ENCODE measurements at places on chromosomes 7 and 10.
A peak's percentile ranks its signal among the peaks of the same experiment; 100 is the strongest.

GRCh38 chr10:12834116-12834665 is 167.3 kb downstream of the CCDC3 start:
- no peaks in the 10 kb centered on the region for H3K36me3 ChIP-seq
- no peak for DNase-seq
- no peak overlapping the region for H3K4me3 ChIP-seq
- H3K27me3 ChIP-seq, result no peaks in the 10 kb centered on the region
- H3K27ac ChIP-seq, result no peak overlapping the region

DNA sequence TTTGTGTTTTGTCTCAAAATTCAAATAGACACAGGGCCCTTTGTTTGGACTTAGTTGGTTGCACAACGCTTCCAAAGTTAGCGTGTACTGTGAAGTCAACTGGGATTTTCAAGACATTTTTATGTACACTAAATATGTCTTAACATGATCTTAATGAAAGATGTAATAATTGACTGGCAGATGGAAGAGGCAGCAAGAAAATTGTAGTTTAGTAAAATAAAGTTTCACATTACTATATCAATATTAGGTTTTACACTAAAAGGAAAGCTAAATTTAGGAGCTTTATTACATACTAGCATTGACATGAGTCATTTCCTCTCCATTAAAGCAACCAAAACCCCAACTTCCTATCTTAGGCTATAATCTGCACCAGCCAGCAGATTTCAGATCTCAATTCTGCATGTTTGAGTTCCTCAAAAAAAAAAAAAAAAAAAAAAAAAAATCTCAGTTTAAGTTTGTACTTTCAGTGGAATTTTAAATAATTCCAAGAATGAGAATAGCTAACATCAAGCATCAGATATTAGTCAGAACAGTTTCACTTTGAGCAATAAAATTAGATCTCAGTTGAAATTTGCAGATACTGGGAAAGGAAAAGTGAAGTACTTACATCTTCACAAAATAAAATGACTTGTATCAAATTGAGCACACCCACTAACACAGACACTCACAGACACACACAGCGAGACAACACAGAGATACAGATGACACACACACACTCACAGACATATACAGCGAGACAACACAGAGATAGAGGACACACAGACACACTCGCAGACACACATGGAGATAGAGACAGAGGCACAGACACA is 346.6 kb upstream of the KLF6 start:
- H3K4me3 ChIP-seq, result no peak overlapping the region
- peaks cover 26% of the 10 kb centered on the region for H3K4me1 ChIP-seq
- DNase-seq, result no peak
- no peak overlapping the region for H3K27ac ChIP-seq
- no peaks in the 10 kb centered on the region for H3K36me3 ChIP-seq
- H3K27me3 ChIP-seq, result no peaks in the 10 kb centered on the region

DNA sequence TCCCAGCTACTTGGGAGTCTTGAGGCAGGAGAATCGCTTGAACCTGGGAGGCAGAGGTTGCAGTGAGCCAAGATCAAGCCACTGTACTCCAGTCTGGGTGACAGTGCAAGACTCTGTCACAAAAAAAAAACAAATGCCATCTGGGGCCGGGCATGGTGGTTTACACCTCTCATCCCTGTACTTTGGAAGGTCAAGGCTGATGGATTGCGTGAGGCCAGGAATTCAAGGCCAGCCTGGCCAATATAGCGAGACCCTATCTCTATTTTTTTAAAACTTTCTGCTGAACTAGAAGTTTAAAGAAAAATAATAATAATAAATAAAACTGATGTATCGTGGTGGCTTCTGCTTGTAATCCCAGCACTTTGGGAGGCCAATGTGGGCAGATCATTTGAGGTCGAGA is 15.7 kb upstream of the RNF216 start:
- H3K4me3 ChIP-seq, result no peak overlapping the region
- no peak overlapping the region for H3K27ac ChIP-seq
- H3K27me3 ChIP-seq, result no peaks in the 10 kb centered on the region
- no peak for DNase-seq
- H3K36me3 ChIP-seq, result no peaks in the 10 kb centered on the region
- peaks cover 10% of the 10 kb centered on the region for H3K4me1 ChIP-seq

- no peaks in the 10 kb centered on the region for H3K36me3 ChIP-seq
- peaks cover 3% of the 10 kb centered on the region for H3K4me1 ChIP-seq
- no peak for DNase-seq
- H3K27me3 ChIP-seq, result no peaks in the 10 kb centered on the region
- no peak overlapping the region for H3K27ac ChIP-seq
Measured at GRCh38 chr7:77788327-77788902, 9.8 kb downstream of the TMEM60 start.

GRCh38 chr10:761376-761775 is 71.9 kb upstream of the DIP2C start:
- peaks cover 9% of the 10 kb centered on the region for H3K27me3 ChIP-seq
- no peak overlapping the region for H3K27ac ChIP-seq
- no peak for DNase-seq
- no peak overlapping the region for H3K4me3 ChIP-seq
- H3K36me3 ChIP-seq, result no peaks in the 10 kb centered on the region
- H3K4me1 ChIP-seq, result no peaks in the 10 kb centered on the region

GRCh38 chr7:157520249-157520648 is 183.4 kb downstream of the DNAJB6 start:
- H3K27ac ChIP-seq, result no peak overlapping the region
- DNase-seq, result no peak
- peaks cover 98% of the 10 kb centered on the region for H3K27me3 ChIP-seq
- no peak overlapping the region for H3K4me3 ChIP-seq
- no peaks in the 10 kb centered on the region for H3K4me1 ChIP-seq

DNA sequence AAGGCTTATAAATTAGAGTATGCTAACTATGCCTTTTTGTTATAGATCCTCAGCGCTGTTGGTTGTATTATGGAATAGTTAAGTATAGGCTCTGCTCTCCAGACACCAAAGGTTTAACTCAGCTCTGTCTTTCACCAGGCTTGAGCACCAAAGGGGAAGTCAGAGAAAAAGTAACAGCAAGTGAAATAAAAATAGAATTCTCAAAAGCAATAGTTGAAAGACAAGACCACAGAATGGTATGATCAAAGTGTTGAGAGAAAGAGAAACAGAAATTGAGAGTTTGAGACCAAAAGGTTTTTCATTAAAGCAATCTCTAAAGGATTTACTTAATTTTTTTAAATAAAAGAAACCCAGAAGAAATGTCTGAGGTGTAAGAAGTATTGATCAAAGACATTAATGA is 529.8 kb upstream of the C7orf33 start:
- no peaks in the 10 kb centered on the region for H3K4me1 ChIP-seq
- no peaks in the 10 kb centered on the region for H3K36me3 ChIP-seq
- no peak overlapping the region for H3K4me3 ChIP-seq
- H3K27me3 ChIP-seq, result no peaks in the 10 kb centered on the region

GRCh38 chr10:133161486-133162109 is 1.6 kb downstream of the KNDC1 start:
- H3K27me3 ChIP-seq, result peaks cover 40% of the 10 kb centered on the region
- no peak overlapping the region for H3K27ac ChIP-seq
- no peaks in the 10 kb centered on the region for H3K36me3 ChIP-seq
- no peak overlapping the region for H3K4me3 ChIP-seq
- peaks cover 17% of the 10 kb centered on the region for H3K4me1 ChIP-seq

- DNase-seq, result peak; percentile 29
- no peak overlapping the region for H3K4me3 ChIP-seq
- peaks cover 100% of the 10 kb centered on the region for H3K4me1 ChIP-seq
- H3K27ac ChIP-seq, result peak overlapping the region; percentile 96
- H3K36me3 ChIP-seq, result no peaks in the 10 kb centered on the region
Measured at GRCh38 chr10:95474228-95475002, 86.8 kb downstream of the SORBS1 start.

DNA sequence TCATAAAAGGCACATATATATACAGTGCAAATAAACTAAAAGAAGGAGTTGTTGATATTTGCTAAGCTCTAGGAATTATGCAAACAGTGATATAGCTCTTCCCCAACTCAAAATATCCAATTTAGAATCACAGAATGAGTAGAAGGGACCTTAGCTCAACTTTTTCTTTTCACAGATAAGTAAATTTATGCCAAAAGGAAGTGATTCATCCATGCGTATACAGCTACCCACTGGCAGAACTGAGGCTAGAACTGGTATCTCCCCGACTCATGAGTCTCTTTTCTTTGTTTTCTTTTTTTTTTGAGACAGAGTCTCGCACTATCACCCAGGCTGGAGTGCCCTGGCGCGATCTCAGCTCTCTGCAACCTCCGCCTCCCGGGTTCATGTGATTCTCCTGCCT is 54.2 kb upstream of the SVIL start:
- H3K27me3 ChIP-seq, result no peaks in the 10 kb centered on the region
- 0 out of 3 replicates have a peak, but pooled peaks cover 8% of the 10 kb centered on the region for H3K36me3 ChIP-seq
- peak; percentile 21 for DNase-seq
- no peak overlapping the region for H3K4me3 ChIP-seq

GRCh38 chr10:123213192-123213591 is 59.0 kb downstream of the BUB3 start:
- H3K27ac ChIP-seq, result no peak overlapping the region
- no peak for DNase-seq
- H3K4me1 ChIP-seq, result no peaks in the 10 kb centered on the region
- H3K36me3 ChIP-seq, result no peaks in the 10 kb centered on the region

GRCh38 chr10:103265717-103266329 is 11.1 kb upstream of the INA start:
- H3K4me1 ChIP-seq, result peaks cover 5% of the 10 kb centered on the region
- H3K4me3 ChIP-seq, result no peak overlapping the region
- H3K27me3 ChIP-seq, result no peaks in the 10 kb centered on the region
- DNase-seq, result peak; percentile 63
- H3K36me3 ChIP-seq, result no peaks in the 10 kb centered on the region
- H3K27ac ChIP-seq, result no peak overlapping the region

DNA sequence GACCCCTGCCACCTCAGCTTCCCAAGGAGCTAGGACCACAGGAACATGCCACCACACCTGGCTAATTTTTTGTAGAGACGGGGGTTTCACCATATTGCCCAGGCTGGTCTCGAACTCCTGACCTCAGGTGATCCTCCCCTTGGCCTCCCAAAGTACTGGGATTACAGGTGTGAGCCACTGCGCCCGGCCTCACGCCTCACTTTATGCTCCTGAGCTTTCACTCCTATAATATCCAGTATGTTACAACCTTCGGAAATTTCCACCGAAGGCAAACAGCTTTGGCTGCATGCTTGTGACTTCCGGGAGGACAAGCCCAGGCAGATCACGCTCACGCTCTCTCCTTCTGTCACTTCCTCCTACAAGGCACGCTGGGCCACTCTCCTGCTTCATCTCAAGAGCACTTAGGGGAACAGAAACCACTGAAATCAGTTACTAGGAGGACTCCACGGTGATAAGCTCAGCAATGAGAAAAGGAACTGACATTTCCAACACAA is 4.4 kb upstream of the MAD1L1 start:
- peaks cover 28% of the 10 kb centered on the region for H3K4me1 ChIP-seq
- no peak for DNase-seq
- H3K36me3 ChIP-seq, result peaks cover 6% of the 10 kb centered on the region
- no peak overlapping the region for H3K4me3 ChIP-seq
- H3K27me3 ChIP-seq, result no peaks in the 10 kb centered on the region
- no peak overlapping the region for H3K27ac ChIP-seq

DNA sequence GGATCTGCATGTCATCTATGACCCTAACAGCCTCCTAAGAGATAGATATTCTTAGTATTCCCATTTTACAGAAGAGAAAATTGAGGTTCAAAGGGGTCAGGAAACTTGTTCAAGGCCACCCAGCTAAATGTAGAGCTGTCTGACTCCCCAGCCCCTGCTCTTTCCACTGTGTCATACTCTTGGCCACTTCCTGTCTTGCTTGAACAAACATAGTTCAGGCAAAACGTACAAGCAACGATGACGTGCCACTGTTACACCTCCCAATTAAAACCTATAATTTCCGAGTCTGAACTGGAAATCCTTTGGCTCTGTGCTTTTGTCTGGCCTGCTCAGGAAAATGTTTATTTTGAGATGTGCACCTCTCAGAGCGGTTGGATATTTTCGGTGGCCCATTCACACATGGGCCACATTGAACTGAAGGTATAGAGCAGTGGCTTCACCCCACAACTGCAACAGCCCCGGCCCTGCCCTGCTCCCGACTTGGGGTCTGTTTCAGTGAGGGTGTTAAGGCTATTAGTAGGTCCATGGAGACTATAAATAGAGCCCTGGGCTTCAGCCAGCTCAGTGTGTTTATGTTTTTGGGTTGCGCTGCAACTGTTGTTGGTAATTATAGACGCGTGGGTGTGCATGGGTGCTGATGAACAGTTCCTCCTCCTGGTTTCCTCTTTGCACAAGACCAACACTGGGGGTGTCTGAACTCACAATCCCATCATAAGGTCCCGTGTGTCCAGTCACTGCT is 172.3 kb upstream of the ADO start:
- no peak overlapping the region for H3K4me3 ChIP-seq
- peaks cover 5% of the 10 kb centered on the region for H3K4me1 ChIP-seq
- DNase-seq, result no peak
- H3K36me3 ChIP-seq, result no peaks in the 10 kb centered on the region
- 0 out of 2 replicates have a peak, but pooled peaks cover 1% of the 10 kb centered on the region for H3K27me3 ChIP-seq
- no peak overlapping the region for H3K27ac ChIP-seq

DNA sequence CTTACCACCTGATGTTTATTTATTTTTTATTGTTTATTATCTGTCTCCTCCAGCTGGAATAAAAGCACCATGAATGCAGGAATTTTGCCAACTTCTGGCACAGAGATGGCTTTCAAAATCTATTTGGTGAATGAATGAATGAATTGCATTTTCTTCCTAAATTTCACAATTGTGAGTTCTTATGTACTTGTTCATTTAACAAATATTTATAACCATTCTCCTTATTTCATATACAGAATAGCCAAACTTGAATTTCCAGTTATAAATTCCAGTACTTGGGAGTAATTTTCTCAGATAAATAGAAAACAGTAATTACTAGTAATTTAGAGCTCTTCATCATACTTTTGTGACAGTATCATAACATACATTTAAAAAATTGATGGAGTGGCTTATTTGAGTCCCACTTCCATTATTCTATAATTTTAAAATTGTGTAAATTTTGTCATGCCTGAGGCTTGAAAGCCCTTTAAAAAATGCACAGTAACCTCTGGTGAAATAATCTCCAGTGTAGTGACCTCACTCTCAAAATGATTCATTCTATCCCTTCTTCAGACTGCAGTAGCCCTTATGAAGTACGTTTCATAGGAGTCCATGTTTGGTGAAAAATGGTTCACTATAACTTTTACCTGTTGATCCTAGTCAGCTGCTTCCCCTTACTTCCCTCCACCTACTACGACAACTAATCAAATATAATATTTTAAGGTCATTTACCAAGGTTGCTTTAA is 40.0 kb upstream of the SRI start:
- no peak for DNase-seq
- H3K27ac ChIP-seq, result no peak overlapping the region
- peaks cover 14% of the 10 kb centered on the region for H3K4me1 ChIP-seq
- H3K4me3 ChIP-seq, result no peak overlapping the region
- no peaks in the 10 kb centered on the region for H3K36me3 ChIP-seq
